ENCODE measurements at places on chromosomes 4 and X.

DNA sequence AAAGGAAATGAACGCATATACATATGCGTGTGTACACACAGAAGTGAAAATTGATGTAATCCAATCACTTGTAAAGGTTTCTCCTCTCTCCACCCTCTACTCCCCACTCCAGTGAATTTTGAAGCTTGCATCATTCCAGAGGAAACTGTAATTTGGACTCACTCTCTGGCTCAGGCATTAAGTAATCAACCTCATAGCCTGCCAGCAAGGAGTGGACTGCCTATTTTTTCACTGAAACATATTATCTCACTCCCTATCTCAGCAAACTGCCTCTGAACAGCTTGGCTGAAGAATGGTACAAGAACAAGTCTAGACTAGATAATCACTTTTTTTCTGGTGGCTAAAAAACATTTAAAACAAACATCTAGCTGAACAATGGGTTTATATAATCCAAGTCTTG, 124.2 kb downstream of the C4orf51 start:
- no peak for DNase-seq

DNA sequence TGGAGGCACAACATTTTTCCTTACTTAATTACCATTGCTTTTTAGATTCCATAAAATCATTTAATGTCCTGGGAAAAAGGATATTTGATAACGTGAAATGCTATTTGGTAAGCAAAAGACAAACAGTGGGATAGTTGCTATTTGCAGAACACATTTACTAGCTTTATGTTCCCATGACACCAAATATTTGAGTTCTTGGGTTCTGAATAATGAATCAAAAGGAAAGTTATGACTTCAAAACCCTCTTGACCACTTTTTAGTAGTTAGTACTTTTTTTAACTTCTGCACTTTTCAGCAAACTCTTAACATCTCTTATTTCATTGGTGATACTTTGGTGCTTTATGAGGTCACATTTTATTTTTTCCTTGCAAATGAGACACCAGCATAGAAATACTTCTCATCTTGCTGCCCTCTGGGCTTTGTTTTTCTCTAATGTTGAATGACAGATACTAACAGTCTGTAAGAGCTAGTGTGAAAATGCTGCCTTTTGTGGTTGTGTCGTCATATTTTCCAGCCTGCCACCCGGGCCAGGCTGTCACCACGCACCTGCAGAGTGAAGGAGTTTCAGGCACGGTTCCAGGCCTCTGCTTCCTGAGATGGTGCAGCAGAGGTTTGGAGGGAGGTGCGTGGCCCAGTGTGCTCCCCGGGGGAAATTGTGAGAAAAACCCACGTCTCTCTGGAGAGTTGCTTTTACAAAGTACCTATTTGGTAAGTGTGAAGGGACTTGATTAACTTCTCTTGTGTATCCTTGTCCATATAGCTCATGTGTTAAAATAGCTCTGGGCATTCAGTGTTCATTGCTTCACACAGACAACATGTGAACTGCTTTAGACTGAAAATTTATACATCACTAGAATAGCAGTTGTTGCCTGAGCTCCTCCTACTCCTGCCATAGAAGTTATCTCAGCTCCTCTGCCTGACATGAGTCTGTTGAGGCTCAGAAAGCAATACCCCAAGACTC, 34.7 kb downstream of the MSL3 start:
- peak; percentile 54 for DNase-seq

- no peak for DNase-seq
These were observed 26.3 kb upstream of the TMEM131L start for GRCh38 chr4:153439831-153440230.

- no peak for DNase-seq
These were observed 25.4 kb downstream of the TMSB4X start for GRCh38 chrX:13000301-13000811.

DNA sequence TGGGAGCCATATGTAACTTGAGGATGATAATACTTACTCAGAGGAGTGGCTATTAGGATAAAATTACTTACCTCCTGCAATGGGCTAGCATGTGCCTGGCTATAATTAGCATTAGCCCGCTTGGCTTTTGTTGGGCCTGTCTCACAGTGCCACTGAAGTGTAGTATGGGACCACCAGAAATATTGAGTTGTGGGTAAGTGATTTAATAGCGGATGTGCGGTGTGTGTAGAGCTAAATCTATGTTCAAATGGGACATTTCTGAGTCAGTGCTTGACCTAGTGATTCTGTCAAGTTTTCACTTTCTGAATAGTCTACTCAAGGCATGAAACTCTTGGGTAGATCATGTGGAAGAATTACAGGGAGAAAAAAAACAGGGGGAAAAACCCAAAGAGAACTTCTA, 3.5 kb upstream of the CLNK start:
- DNase-seq, result no peak

DNA sequence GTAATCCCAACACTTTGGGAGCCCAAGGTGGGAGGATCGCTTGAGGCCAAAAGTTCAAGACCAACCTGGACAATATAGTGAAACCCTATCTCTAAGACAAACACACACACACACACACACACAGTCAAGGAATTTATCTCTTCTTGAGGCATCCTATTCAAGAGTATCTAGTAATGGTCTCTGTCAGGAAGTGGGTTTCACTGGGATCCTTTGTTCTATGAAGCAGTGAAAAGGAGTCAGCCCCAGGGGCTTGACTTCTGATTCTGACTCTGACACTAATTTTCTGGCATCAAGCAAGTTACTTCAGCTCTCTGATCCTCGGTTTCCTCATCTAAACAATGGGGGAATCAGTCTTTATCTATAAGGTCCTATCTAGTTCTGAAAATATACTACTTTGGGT, 34.8 kb downstream of the UTP14A start:
- no peak for DNase-seq

GRCh38 chr4:663438-664428, 10.3 kb downstream of the ATP5ME start:
- peak; percentile 73 for DNase-seq

- no peak for DNase-seq
These were observed 161.0 kb downstream of the CPEB2 start for GRCh38 chr4:15163284-15163645.

DNA sequence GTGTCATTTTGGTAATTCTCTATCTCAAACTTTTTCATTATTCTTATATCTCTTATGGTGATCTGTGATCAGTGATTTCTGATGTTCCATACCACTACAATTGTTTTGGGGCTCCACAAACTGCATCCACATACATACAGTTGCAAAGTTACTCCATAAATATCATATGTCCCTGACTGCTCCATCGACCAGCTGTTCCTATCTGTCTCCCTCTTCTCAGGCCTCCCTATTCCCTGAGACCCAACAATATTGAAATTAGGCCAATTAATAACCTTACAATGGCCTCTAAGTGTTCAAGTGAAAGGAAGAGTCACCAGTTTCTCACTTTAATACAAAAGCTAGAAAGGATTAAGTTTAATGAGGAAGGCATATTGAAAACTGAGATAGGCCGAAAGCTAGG, 108.7 kb downstream of the ANAPC10 start:
- no peak for DNase-seq

DNA sequence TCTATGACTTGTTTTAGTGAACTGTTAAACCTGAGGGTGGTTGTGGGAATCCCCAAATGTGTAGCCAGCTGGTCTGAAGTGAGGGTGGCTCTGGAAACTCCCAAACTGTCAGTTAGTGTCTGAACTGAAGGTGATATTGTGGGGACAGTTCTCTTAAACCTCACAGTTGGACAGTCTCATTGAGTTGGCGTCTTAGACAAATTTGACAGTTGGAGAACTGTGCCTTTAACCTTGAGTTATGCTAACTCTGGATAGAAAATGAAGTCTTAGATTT, 20.7 kb upstream of the CTSO start:
- no peak for DNase-seq

DNA sequence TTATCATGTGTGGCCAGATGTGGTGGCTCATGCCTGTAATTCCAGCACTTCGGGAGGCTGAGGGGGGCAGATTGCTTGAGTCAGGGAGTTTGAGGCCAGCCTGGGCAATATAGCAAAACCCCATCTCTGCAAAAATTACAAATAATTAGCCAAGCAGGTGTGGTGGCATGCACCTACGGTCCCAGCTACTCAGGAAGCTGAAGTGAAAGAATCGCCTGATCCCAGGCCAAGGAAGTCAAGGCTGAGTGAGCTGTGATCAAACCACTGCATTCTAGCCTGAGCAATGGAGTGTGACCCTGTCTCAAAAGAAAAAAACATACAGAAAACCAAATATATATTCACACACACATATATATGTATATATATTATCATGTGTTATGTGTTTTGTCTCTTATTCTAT, 15.0 kb downstream of the APELA start:
- DNase-seq, result no peak

GRCh38 chr4:146398404-146398803, 123.3 kb downstream of the SLC10A7 start:
- DNase-seq, result no peak

GRCh38 chr4:21890231-21890630, 58.3 kb downstream of the KCNIP4 start:
- DNase-seq, result no peak

GRCh38 chrX:40380655-40381488, 199.9 kb upstream of the ATP6AP2 start:
- DNase-seq, result no peak

DNA sequence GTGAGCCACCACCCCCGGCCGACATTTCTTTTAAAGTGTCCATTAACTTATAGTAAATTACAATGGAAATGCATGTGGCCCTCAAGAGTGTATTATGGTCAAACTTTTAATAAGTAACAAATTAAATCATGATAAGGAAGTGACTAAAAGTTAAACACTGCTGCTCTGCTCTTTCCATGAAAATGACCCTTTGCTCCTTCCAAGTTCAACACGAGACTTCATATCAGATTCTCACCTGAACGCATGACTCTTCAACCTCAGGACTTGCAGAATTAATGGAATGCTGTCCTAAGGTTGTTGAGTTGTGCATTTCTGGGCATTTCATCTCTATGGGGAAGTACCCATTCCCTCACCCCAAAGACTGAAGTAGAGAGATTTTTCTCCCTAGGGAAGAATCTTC, 27.1 kb downstream of the AWAT2 start:
- no peak for DNase-seq

GRCh38 chr4:141102367-141102766, 30.9 kb downstream of the RNF150 start:
- DNase-seq, result no peak

GRCh38 chrX:135114392-135114791, 5.9 kb downstream of the ETDB start:
- DNase-seq, result no peak

GRCh38 chrX:23511793-23512192, 155.5 kb upstream of the PRDX4 start:
- DNase-seq, result no peak

DNA sequence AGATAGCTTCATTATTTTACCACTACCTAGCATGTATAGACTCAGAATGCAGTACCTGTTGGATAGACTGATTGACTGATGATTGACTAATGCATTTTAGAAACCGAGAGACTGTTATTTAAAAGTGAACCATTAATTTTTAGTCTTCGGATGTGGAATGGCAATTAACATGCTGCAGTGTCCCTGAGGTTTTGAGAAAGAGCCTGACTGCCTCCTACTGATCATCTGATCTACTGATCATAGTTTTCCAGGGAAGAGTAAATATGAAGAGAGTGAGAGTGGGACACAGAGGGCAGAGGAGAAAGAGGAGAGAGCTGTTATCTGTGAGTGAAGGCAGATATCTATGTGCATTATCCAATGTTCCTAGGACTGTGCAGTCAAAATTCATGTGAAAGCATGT, 764.7 kb downstream of the TRIML1 start:
- no peak for DNase-seq

DNA sequence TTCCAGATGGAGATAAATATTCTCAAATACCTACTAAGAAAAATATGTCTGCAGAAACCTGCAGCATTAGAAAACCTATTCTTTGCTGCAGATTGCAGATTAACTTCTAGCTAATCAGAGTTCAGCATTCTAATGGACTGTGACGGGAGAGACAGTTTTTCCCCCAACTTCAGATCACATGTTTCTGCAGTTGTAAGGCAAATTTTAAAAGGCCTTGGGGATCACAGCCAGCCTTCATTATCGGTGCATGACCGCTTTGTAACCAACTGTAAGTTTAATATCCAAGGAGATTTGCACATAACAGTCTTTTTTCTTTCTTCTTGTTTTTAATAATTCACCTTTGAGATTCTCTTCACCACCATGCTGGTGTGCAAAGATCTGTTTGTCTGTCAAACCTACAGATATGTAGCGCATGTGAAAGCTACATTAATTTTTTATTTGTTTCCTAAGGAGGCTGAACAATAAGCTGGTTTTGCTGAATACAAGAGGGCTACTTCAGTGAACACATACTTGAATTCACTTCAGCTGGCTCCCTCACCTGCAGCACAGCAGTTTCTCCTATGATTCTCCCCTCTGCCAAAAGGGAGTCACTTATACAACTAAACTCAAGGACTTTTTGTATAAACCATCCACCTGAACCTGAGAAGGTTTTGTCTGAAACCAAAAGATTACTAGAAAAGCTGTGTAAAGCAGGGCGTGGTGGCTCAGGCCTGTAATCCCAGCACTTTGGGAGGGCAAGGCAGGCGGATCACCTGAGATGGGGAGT, 488.5 kb downstream of the RPA4 start:
- no peak for DNase-seq

GRCh38 chrX:42714981-42715700, 62.8 kb downstream of the PPP1R2C start:
- peak; percentile 11 for DNase-seq

DNA sequence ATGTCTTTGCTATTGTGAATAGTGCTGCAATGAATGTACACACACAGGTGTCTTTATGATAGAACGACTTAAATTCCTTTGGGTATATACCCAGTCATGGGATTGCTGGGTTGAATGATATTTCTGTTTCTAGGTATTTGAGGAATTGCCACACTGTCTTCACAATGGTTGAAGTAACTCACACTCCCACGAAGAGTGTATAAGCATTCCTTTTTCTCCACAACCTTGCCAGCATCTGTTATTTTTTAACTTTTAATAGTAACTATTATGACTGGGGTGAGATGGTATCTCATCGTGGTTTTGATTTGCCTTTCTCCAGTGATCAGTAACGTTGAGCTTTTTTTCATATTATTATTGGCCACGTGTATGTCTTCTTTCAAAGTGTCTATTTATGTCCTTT, 17.6 kb upstream of the DCUN1D4 start:
- DNase-seq, result no peak

- no peak for DNase-seq
These were observed 37.0 kb upstream of the ATP6AP2 start for GRCh38 chrX:40543661-40544328.

DNA sequence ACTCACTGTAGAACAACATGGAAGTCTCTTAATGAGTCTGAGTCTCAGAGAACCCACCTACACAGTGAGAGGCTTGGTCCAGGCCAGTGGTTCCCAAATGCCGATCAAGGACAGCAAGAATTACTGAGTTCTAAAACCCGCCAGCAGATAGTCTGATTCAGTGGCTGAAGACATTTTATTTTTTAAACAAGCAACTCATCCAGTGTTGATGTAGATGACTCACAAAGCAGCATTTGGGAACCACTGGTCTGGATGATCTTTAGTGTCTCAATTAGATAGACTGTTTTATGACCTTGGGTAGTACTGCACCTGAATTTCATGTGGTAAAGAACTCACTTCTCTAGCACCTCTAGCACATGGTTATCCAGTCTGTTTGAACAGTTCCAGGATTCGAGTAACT, 193.6 kb downstream of the FBXW7 start:
- DNase-seq, result no peak

Measured in stimulated activated CD4-positive, alpha-beta T cell treated with anti-CD3 and anti-CD28 coated beads, Interleukin-12 subunit alpha, Interleukin-12 subunit beta, amount 100 ng/mL, for 24 hours (primary cell).